ENCODE measurements at places on chromosomes 7 and 10.
A peak's percentile ranks its signal among the peaks of the same experiment; 100 is the strongest.

DNA sequence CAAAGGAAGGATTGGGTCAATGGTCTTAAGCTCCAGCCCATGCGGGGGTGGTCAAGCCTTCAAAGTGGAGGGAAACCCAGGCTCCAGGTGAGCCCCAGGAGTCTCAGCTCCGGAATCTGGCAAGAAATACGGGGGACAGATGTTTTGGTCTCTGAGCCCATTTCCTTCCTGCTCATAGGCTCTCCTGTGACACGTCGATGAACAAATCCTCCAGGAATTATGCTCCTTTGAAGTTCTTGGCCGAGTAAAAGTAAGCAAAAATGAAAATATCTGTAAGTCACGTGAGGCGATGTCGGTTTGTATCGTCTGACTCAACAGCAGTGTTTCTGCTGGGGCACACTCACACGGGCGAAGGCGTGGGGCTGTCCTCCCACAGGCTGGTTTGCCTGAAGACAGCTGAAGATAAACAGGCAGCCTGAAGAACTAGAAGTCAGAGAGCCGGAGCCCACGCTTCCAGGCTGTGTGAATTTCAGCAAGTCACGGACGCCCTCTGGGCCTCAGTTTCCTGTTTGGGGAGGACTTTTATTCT, 52.6 kb upstream of the SMNDC1 start:
- peak; percentile 77 for DNase-seq

GRCh38 chr10:104546336-104546735, 94.8 kb upstream of the SORCS3 start:
- no peak for DNase-seq

DNA sequence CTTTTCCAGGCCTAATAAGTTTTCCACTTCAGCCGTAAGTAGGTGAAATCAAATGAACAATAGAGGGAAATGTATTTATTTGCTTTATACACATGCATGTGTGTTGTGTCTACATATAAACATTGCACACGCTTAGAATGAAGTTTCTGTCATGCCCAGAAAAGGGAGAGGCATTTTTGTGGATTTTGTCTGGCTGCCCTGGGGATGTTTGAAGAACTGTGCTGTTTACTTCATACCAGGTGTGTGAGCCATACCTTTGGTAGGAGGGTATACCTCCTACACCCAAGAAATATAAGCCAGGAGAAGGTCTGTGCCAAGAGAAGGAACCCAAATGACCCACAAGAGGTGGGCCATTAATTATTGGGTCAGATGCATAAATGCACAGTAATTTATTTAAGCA, 12.8 kb downstream of the GATAD1 start:
- DNase-seq: no peak

DNA sequence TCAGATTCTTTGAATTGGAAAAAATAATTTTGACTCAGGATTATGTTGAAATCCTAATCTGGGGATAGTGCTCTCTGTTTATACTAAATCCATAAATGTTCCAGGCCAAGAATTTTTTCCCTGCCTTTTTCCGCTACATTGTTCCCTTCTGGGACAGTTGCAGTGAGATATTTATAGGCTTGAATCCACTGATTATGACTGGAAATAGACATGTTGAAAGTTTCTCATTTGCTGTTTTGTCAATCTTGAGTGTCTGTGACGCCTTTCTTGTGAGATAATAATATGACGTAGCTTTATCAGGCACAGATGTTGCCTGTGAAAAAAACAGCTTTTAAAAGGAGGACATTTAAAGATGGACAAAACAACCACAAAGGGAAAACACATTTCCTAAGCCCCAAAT, 155.9 kb downstream of the ARID5B start:
- DNase-seq: no peak

DNA sequence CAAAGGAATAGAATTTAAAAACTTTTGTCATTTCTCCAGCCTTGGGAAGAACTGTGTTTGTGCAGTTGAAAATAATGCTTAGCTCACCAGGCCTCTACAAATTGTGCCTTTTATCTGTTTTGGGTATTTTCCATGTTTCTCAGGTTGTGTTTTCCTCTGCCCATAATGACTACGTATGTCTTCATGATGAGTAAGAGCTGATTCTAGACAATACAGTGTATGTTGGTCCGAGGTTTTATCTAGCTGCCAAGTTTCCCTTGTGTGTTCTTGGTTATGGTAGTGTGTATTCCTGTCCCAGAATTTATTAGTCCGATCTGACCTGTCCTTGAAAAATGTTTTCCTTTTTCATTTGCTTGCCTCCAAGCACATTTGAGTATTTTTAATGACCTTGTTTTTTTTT, 83.7 kb upstream of the GLCCI1 start:
- DNase-seq: no peak

- no peak for DNase-seq
These were observed 112.6 kb downstream of the MDFIC start for GRCh38 chr7:115034515-115034914.

DNA sequence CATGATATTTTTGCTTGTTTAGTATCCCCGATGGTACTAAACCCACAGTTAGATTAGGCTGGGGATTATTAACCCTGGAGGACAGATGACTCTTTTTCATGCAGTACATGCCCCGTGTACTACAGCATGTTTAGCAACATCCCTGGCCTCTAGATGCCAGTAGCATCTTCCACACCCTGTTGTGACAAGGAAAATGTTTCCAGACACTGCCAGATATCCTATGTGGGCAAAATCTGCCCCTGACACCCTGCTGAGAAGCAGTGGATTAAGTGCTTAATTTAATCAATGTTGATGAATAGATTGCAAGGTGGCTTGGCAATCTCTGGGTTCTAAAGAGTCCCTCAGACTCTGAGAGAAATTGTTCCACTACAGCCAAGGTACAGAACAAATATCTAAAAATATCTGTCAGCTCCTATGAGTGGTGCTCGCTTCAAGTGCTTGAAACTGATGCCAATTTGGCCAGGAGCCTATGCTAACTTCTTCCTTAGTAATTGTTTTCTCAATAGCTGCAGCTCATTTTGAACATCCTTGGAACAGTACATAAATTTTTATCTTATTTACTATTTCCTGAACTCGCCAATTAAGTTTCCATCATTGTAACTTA, 247.0 kb downstream of the SORCS1 start:
- DNase-seq: no peak

- no peak for DNase-seq
These were observed 1.5 kb downstream of the LZTS2 start for GRCh38 chr10:101000915-101001658.

DNA sequence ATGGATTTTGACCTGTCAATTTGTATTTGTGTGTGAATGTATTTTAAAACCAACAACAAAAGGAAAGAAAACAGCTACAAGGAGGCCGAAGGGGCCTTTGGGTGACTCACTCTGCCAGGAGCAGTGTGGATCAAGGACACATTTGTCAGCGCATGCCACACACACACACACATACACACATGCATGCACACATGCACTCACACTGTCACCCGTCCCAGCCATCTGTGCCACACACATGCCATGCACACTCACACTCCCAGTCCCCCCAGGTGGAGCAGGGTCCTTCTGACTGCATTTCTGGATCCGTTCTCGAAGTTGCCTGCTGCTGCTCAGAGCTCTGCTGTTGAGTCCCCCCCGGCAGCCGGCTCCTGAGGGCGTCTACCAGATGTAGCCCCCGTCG, 26.0 kb downstream of the SPOCK2 start:
- DNase-seq: no peak

DNA sequence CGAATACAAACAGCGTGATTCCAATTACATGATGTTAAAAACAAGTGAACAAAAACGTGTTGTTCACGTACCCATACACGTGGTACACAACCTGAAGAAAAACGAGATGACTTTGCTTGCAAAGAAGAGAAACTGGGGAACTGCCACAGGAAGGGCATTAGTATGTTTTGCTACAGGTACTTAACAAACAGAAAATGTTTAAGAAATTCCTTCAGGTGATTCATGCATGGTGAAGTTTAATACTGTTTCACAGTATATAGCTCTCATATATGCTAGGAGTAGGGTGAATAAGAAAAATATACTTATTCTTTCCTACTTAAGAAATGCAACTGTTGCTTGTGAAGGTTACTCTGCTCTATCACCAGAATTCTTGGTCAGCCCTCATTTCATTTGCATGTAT, 9.8 kb downstream of the SEC61G start:
- DNase-seq: no peak

DNA sequence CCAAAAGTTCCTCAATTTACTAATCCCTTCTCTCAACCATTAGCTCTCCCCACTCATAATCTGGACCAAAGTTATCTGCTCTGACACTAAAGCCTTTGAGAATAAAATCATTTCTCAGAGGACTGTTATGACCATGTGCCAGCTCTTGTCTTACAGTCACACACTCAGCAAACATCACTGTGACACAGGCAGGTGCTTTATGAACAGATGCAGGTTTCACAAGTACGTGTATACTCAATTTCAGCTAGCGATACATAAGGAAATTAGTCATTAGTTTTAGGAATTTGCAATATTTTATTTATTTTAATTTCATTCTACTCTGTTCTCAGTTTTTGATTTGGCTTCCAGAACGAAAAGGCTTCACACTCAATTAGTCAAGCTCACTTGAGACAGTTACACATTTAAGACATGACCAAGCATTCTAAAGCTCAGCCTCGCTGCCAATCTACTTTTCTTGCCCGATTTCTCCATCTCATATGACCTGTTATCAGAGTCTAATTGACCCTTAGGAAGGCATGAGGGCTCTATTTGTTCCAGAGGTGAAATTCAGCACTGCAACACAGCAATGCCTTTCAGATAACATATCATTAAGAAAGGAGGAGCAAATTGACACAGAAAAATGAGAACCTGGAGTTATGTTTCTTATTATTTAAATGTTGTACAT, 76.8 kb downstream of the TFEC start:
- DNase-seq: no peak
